Psoas muscle (tissue), 8 donors: ENCODE measurements at places on chromosomes 6 and 20. TPM values are rescaled to one million over a fixed set of nuclear protein-coding genes. Genes with fewer than 3 reads are reported as not detected.

TMEM200A gene
- total RNA-seq, result 0.06 TPM

HLA-DOB gene
- 0.21 TPM for total RNA-seq

FOXC1 gene
- total RNA-seq, result 2.2 TPM

NDRG3 gene
- 10.8 TPM for total RNA-seq

HLA-G gene
- not detected for total RNA-seq

HSF2 gene
- 17.9 TPM for total RNA-seq
